ENCODE measurements at places on chromosomes 13 and 19.

GRCh38 chr19:5492635-5493409, 37.6 kb downstream of the ZNRF4 start:
- DNase-seq: no peak

DNA sequence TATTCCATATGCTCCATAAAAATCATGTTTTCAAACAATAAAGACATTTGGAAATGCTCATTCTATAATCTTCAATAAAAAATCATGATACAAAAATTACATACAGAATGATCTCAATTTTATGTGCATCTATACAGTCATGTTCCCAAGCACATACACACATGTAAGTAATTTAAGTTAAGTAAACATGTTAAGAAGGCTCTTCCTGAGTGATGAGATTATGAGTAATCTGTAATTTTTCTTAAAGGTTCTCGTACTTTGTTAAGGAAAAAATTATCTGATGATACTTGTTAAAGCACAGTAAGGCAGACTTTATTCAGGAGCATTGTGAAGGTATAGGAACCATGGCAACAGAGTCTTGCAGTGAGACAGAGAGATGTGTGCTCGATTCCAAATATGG, 30.0 kb upstream of the DLEU7 start:
- no peak for DNase-seq

DNA sequence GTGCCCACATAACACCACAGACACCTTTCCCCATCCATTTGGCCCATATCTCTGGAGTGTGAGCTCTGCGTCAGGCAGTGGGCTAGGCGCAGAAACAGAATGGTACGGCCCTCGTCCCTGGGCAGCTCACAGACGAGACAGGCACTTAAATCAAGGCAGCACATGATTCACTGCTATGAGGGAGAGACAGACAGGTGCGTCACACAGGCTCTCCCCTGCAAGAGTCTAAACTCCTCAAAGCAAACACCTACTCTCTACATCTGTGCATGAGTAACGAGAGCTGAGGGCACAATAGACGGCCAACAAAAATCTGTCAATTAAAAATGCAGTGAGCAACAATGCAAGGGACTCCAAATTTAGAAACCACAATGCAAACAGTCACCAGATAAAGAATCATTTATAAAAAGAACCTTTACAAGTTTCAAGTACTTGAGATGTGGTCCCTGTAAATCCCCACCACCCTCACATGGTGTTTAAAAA, 348.9 kb downstream of the UQCRFS1 start:
- DNase-seq: no peak

- no peak for DNase-seq
Measured at GRCh38 chr19:35149463-35149862, 5.1 kb upstream of the FXYD5 start.

- no peak for DNase-seq
Measured at GRCh38 chr19:8138201-8138600, 11.2 kb downstream of the FBN3 start.

DNA sequence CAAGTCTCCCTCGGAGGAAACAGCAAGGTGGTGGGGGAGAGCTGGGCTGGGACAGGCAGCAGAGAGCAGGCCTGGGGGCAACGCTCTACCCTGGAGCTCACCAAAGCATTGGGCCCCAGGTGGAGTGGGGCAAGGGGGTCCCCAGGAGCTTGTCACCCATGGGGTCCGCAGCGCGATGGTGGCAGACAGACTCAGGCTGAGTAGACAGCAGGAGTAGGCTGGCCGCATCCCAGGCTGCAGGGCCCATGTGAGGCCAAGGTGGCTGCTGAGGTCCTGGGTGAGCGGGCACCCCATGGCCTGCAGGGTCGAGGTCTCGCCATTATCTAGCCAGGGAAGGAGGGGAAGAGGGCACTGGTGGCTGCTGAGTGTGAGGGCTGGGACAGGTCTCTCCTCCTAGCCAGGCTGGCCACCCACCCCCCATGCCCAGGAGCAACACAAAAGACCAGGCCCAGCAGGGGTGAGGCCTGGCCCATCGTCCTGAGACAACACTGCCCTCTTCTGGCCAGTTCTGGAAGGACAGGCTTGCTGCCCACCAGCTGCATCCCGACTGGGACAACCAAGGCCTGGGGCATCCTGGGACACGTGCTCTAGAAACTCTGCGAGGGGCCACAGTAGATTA, 33.1 kb downstream of the CEBPG start:
- no peak for DNase-seq

DNA sequence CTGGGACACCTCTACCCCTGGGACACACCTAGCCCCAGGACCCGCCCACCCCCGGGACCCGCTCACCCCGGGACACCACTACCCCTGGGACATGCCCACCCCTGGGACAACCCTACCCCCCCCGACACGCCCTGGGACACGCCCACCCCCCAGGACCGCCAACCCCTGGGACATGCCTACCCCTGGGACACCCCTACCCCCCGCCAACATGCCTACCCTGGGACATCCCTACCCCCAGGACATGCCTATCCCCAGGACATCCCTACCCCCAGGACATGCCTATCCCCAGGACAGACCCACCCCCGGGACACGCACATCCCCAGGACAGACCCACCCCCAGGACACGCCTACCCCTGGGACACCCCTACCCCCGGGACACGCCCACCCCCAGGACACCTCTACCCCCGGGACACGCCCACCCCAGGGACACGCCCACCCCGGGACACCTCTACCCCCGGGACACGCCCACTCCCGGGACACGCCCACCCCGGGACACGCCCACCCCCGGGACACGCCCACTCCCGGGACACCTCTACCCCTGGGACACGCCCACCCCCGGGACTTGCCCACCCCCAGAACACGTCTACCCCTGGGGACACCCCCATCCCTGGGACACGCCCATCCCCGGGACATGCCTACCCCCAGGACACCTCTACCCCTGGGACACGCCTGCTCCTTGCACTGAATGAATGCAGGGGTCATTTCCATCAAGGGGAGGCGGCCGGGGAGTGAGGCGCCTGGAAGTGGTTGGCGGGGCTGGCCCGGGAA, 32.3 kb downstream of the ADPRHL1 start:
- DNase-seq: no peak

DNA sequence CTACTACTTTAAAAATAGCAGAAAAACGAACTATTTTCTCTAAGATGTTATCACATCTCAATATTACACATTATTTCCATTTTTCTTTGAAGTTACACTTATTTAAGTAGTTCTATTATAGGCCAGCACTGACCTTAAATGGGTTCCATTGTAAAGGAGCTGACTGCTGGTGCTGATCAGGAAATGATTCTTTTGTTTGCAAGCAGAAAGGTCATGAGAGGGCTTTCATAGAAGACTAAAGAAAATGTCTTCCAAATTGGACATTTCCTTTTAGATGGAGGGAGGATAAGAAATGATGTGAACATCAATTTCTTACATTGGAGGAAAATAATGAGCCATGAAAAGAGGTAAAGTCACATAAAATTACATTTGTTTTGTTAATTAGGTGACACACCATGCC, 96.2 kb downstream of the SUCLA2 start:
- no peak for DNase-seq

- no peak for DNase-seq
Measured at GRCh38 chr13:26255691-26256277, 1.9 kb downstream of the CDK8 start.

DNA sequence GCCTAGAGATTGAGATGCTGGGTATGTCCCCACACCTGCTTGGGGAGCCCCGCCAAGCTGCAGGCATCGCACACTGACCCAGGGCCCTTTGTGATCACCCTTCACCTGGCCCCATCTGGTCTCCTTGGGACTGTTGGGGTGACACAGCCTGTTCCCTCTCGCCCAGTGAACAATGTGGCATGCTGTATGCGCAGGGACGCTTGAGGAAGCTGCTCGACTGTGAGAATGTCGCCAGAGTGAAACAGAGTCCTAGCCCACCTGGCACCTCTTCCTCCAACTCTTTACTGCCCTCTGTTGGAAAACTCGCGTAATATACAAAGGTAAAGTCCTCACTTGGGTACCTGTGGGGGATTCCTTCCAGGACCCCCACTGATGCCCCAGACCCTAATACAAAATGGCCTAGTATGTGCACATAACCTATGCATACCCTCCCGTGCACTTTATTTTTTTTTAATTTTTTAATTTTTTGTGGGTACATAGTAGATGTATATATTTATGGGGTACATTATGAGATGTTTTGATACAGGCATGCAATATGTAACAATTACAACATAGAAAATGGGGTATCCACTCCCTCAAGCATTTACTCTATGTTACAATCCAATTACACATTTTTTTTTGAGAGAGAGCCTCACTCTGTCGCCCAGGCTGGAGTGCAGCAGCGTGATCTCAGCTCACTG, 9.0 kb downstream of the BLOC1S3 start:
- DNase-seq: no peak

GRCh38 chr13:102862624-102863210, 16.9 kb downstream of the ERCC5 start:
- DNase-seq: no peak

GRCh38 chr19:1782521-1782920, 29.2 kb downstream of the ONECUT3 start:
- no peak for DNase-seq

DNA sequence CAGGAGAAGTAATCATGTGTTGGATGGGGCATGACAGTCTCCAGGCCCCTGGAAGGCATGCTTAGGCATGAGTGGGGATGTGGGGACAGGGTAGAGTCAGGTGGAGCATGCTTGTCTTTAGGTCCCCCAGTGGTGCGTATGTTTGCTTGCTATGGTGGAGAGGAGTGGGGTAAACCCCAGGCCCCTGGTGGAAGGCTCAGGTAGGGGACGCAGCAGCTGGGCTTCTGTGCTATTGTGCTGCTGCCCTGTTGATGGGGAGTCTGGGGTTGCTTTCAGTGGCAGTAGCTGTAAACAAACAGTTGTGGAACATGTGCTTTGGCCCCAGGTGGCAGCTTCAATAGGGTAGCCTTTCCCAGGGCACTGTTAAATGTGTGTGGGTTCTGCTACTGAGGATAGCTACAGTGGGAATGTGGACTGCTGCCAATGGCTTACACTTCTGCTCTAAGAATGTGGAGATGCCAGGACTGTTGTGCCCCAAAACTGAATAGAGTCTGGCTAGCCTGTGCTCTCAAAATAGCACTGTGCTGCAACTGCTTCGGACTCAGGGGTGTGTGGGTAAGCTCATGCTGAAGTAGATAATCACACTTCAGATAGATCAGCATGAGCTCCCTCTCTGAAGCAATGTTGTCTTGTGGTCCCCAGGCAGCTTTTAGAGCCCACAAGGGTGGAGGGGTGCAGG, 1257.3 kb downstream of the DIAPH3 start:
- DNase-seq: no peak

- DNase-seq: no peak
Measured at GRCh38 chr13:29902632-29903305, 52.4 kb upstream of the UBL3 start.

DNA sequence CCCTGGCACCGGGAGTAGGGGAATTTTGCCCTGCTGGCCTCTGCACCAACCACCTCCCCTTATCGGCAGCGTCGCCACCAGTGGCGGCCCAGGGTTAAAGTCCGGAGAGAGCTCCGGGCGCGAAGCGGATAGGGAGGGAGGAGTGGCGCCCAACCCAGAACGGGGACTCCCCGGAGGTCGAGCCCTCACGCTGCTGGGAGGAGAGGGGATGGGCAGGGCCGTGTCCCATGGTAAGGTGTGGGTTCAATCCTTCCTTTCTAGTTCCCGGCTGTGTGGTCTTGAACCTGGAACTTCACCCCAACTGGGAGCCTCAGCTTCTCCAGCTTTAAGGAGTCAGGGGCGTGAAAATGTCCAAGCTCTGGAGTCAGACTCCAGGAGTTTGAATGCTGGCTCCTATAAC, 23.3 kb upstream of the BCL3 start:
- no peak for DNase-seq

- no peak for DNase-seq
Measured at GRCh38 chr19:2166741-2167738, 3.3 kb downstream of the DOT1L start.

- DNase-seq: no peak
Measured at GRCh38 chr13:40682449-40683240, 16.2 kb upstream of the FOXO1 start.

GRCh38 chr13:42477596-42478190, 96.3 kb upstream of the TNFSF11 start:
- no peak for DNase-seq

- no peak for DNase-seq
Measured at GRCh38 chr19:47725759-47726401, 12.7 kb downstream of the EHD2 start.

DNA sequence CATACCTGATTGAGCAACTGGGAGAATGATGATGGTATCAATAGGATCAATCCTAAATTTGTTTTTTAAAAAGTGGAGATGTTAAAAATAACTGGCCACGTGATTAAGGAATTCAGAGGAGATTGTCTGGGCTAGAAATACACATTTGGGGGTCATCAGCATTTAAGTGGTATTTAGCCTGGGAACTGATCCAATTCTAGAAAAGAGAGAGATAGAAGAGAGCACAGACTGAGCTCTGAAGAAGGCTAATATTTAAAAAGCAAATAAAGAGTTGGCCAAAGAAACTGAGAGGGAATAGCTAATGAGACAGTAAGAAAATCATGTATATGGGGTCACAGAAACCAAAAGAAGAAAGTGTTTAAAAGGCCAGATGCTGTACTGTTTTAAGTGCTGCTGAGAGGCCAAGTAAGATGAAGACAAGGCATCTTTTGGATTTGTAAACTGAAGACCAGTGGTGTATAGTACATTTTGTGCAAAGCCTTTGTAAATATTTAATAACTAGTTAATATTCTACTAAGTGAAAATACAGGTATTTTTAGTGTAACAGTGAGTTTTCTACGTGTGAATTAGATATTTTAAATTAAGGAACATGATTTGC, 40.2 kb downstream of the UBL3 start:
- no peak for DNase-seq

DNA sequence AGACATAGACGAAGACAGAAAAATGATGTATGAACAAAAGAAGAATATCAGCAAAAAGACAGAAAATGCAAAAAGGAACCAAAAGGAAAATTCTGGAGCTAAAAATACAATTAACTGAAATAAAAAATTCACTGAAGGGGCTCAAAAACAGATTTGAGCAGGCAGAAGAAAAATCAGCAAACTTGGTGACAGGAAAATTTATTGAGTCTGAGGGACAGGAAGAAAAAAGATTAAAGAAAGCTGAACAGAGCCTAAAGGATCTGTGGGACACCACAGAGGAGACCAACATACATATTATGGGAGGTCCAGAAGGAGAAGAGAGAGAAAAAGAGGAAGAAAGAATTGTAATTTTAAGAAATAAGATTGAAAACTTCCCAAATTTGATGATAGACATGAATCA, 7.4 kb upstream of the LSR start:
- no peak for DNase-seq

GRCh38 chr13:111949311-111949710, 117.6 kb upstream of the SOX1 start:
- no peak for DNase-seq

- no peak for DNase-seq
Measured at GRCh38 chr13:111171629-111172028, 56.5 kb downstream of the ARHGEF7 start.
